ENCODE measurements at places on chromosomes 12 and 14.

DNA sequence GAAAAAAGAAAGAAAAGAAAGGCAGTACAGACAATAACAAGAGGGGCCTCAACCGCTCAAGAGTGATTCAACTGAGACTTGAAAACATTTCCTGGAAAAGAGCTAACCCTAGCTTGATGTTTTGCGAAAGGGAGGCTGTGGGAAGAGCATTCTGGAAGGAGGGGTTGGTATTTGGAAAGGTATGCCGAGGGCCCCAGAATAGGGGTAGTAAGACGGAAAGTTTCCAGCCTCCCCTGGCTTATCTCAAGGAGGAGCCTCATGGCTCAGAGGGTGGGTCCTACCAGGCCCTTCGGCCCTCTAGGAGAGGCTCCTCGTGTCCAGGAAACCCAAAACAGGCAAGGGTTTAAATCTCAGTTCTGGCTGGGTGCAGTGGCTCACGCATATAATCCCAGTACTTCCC is 8.4 kb downstream of the RNU4-2 start:
- no peak for DNase-seq

GRCh38 chr12:21483531-21483930 is 17.9 kb downstream of the RECQL start:
- no peak for DNase-seq

- DNase-seq, result no peak
These were observed 57.3 kb downstream of the NRXN3 start for GRCh38 chr14:78227248-78228077.

- no peak for DNase-seq
These were observed 62.2 kb downstream of the IFNG start for GRCh38 chr12:68097386-68097785.

DNA sequence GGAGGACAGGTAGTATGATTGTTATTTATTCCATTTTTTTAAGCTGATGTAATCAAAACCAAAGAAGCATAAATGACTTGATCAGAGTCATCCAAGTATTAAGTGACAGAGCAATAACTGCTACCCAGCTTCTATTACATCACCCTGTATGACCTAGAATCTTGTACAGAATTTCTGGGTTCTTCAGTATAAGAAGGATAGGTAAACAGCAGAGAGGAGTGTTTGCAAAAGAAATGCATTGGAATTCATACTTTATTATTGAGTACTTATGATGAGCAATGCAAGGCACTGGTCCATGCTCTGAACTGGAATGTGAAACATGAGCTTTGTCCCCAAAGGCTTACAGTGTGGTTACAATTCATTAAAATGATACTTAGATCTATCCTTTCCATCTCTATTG is 916.8 kb downstream of the DIO2 start:
- DNase-seq, result no peak

- DNase-seq, result no peak
These were observed 248.0 kb upstream of the DIO3 start for GRCh38 chr14:101313268-101313667.

- DNase-seq, result no peak
These were observed 49.6 kb downstream of the STON2 start for GRCh38 chr14:81350344-81351130.

- no peak for DNase-seq
These were observed 427.4 kb downstream of the AACS start for GRCh38 chr12:125492354-125493270.

GRCh38 chr14:103068351-103069073 is 11.2 kb upstream of the CDC42BPB start:
- DNase-seq, result no peak

- no peak for DNase-seq
These were observed 9.7 kb downstream of the PCBP2 start for GRCh38 chr12:53461591-53461990.

Data from Caki2 (cell line).